CD8-positive, alpha-beta T cell (primary cell): ENCODE measurements at places on chromosomes 5 and 9.

- no peak for DNase-seq
These were observed 145.3 kb upstream of the ZNF462 start for GRCh38 chr9:106717686-106718085.

GRCh38 chr5:36701085-36701698 is 94.8 kb downstream of the SLC1A3 start:
- no peak for DNase-seq

GRCh38 chr9:122719218-122719617 is 4.6 kb upstream of the OR1L4 start:
- no peak for DNase-seq

- DNase-seq: no peak
These were observed 7.3 kb downstream of the PAPPA start for GRCh38 chr9:116160676-116161571.

DNA sequence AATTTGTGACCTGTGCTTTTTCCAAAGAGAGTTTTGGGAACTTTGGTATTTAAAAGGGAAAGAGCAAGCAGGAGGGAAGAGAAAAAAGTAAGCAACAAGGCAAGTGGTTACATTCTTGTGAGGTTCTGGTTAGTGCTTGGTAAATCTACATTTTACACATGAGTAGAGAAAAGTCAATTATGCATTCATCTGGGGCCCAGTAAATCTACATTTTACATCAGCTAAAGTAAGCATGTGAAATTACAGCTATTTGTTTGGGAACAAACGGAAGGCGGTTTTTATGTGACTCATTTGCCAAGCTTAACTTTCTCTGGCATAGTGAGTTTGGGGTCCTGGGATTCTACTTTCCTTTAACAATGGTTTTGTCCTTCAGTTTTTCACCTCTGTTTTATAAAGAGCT is 102.2 kb downstream of the SNX18 start:
- no peak for DNase-seq

- DNase-seq: no peak
These were observed 45.0 kb downstream of the ROPN1L start for GRCh38 chr5:10486511-10487344.

DNA sequence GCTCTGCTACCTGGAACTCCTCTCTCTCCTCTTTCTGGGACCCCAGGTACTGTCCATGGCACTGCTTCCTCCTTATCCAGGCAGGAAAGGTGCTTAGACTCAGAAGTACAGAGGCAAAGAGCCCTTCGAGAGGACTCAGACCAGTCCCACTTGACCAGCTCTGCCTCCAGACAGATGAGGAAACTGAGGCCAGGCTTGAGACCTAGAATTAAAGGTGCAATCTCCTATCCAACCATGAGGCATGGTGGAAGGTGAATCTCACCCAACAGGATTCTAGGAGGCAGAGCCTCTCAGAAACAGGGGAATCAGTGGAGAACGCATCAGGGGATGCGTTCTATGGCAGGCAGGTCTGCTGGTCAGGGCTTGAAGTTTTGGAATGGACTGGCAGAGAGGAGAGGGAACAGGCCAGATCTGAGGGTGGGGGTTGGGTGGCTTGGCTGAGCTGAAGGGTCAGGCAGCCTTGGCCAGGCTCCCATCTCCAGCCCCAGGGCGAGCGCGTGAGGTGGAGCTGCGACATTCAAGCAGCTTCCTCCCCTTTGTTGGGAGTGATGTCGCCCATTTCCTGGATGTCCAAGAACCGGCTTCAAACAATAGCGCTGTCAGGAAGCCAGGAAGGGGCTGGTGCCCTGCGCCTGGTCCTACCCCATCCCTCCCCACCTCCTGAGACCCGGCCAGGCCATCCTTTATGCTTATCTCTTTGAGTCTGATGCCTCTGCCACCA is 26.2 kb downstream of the NDUFA8 start:
- DNase-seq: no peak

GRCh38 chr5:134493461-134494055 is 31.9 kb upstream of the JADE2 start:
- DNase-seq: no peak

- no peak for DNase-seq
These were observed 399.0 kb downstream of the IRX1 start for GRCh38 chr5:3994628-3995027.

GRCh38 chr5:79202076-79202475 is 33.9 kb upstream of the JMY start:
- no peak for DNase-seq

- no peak for DNase-seq
These were observed 3.2 kb downstream of the HNRNPH1 start for GRCh38 chr5:179620293-179620692.

DNA sequence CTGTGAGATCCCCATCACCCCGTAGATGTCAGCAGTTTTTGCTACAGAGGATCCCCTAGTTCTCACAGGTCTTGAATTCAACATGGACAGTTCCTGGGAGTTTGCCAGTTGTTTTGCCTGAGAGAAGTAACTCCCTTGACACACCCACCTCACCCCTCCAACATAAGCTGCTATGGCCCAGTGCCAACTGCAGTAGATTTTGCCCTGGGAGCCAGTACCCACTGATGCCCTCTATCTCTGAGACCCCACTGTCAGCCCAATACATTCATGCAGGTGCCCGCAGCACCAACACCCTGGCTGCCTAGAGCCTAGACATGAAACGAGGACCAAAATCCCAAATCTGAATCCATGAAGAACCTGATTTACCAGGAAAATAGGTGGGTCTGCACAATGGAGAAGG is 583.9 kb upstream of the CTNND2 start:
- no peak for DNase-seq

GRCh38 chr9:130049431-130050210 is 4.1 kb upstream of the GPR107 start:
- DNase-seq: no peak

GRCh38 chr5:129387944-129388343 is 72.2 kb upstream of the ADAMTS19 start:
- no peak for DNase-seq

- no peak for DNase-seq
These were observed 59.3 kb downstream of the CAST start for GRCh38 chr5:96721351-96721977.

DNA sequence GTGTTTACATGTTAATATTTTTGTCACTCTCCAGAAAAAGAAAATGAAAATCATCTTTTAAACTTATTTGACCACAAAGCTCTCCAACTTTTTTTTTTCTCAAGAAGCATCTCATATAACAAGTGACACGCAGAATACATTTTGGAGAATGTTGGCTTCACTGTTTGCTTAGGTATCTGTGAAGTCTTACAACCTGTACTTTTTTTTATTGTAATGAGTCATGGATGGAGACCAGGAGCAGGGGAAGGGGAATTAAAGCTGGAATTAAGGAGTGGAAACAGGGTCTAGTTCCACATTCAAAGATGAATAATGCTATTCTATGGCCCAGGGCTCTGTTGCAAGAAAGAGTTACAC is 211.9 kb downstream of the MAN2A1 start:
- DNase-seq: no peak

DNA sequence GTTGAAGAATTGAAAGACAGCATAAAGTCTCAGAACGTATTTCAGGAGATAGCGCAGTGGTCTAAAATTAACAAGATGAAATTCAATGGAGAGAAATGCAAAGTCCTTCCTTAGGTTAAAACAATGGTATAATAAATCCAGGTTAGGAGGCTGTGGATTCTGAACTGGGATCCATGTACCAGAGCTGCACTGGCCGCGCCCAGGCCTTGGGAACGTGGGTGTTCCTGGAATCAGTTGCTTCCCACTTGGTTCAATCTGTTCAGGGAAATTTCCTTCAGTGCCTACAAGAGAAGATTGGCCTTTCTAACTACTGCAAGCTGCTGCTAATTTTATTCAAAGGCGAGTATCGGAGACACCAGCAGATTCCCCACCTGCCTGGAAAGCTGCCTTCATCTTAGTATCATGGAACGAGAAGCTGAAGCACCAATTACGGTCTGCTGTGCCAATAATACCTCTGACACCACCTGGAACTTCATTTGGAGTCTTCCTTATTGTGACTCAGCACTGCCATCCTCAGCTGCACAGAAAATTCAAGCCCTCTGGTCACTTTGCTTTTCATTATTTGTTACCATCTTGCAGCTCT is 14.3 kb upstream of the CTNND2 start:
- DNase-seq: no peak

DNA sequence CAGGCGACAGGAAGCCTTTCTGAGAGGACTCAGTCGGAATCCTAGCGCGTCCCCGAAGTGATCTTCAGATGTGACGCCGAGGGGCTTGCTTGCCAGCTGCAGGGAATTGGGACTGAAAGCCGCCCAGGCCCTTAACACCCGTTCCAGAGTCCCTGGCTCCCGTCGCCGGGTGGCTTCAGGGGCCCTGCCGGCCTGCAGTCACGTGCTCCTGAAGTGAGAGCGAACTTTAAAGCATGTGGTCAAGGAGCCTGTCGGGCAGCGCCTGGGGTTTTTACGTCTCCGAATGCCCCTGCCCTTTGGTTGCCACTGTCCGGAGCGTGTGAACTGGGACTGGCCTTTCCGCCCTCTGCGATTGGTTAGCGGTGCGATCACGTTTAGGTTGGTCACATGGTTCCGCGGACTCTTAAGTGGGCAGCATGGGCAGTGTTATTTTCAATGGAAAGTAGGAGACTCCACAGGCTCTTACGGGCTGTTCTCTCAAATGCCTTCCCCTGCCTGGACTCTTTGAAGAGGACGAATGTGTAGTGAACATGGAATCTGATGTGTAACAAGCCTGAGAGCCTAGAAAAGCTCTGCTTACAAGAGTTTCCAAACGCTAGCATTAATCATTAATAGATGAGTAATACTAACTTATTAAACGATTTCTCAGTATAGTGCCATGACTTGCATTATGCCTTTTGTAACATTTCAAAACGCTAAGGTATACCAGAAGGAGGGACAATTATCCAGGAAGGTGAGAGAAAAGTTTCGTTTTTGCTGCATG is 1.9 kb downstream of the VLDLR start:
- DNase-seq: no peak

DNA sequence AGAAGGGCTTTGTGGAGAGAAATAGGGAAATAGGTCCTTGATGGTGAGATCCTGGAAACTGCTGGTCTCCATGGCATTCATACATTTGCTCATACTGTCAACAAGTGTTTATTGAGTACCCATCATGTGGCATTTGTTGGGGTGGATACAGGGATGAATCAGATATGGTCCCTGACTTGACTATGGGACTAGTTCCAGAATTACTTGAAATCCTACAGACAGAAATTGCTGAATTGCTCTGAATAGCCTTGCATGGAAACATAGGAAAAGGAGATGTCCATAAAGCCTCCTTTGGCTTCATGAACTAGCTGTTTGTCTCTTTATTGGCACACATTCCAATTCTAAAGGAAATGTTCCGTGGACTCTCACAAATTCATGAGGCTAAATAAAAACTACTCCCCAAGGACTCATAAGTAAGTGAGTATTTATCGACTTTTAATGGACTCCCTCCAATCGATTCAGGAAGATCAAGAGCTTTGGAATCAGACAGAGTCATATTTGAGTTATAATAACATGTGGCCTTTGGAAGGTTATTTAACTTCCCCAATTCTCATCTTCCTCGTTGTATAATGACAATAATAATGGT is 122.4 kb upstream of the C6 start:
- DNase-seq: no peak

DNA sequence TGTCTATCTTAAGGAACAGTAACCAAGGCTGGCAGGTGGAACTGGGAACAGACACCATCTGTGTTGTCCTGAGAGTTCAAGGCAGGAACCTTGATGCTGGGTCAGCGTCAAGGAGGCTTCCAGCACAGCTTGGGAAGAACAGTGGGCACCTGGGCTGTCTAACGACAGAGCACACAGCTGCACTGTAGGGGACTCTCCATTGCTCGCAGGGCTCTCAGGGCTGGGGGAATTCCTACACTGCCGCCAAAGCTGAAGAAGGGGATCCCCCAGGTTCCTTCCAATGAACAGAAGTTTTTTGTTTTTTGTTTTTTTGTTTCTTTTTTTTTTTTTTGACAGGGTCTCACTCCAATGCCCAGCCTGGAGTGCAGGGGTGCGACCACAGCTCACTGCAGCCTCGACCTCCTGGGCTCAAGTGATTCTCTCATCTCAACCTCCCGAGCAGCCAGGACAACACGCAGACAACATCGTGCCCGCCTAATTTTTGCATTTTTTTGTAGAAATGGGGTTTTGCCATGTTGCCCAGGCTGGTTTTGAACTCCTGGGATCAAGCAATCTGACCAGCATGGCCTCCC is 81.9 kb downstream of the PTPN3 start:
- no peak for DNase-seq

DNA sequence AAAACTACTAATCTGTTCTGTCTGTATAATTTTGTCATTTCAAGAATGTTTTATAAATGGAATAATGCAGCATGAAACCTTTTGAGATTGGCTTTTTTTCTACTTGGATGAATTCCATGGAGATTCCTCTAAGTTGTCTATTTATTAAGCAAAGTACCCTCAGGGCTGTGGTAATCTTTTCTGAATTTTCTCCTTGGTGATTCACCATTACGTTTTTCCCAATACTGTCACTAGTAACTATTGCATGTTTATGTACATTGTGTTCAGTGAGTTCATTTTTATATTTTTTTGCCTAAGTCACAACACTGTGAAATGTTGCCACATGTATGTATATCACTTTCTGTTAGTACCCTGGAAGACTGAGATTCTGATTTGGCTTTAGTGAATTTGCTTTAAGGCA is 177.0 kb upstream of the GRIN3A start:
- DNase-seq: no peak

DNA sequence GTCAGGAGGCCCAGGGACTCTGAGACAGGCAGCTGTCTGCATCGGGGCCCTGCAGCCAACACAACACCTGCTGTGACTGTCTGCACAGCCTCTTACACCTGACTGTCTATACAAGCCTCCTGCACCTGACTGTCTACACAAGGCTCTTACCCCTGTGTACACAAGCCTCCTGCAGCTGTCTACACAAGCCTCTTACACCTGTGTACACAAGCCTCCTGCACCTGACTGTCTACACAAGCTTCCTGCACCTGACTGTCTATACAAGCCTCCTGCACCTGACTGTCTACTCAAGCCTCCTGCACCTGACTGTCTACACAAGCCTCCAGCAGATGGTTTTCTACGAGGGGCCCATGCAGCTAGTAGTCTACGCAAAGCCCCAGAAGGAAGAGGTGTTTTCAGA is 18.6 kb downstream of the IRX2 start:
- DNase-seq: no peak

GRCh38 chr9:99478469-99479027 is 256.5 kb downstream of the SEC61B start:
- no peak for DNase-seq

- no peak for DNase-seq
These were observed 115.3 kb downstream of the MACIR start for GRCh38 chr5:103373597-103374472.

- no peak for DNase-seq
These were observed 313.9 kb downstream of the SPOCK1 start for GRCh38 chr5:137185193-137185592.

- no peak for DNase-seq
These were observed 4.6 kb downstream of the TLX3 start for GRCh38 chr5:171313481-171314206.
